IPS-NIHi11 (cell line): ENCODE measurements at places on chromosomes 1 and 21.

- DNase-seq: no peak
These were observed 213.1 kb upstream of the USP24 start for GRCh38 chr1:55428231-55428630.

GRCh38 chr1:40763742-40764532 is 19.6 kb upstream of the KCNQ4 start:
- no peak for DNase-seq

DNA sequence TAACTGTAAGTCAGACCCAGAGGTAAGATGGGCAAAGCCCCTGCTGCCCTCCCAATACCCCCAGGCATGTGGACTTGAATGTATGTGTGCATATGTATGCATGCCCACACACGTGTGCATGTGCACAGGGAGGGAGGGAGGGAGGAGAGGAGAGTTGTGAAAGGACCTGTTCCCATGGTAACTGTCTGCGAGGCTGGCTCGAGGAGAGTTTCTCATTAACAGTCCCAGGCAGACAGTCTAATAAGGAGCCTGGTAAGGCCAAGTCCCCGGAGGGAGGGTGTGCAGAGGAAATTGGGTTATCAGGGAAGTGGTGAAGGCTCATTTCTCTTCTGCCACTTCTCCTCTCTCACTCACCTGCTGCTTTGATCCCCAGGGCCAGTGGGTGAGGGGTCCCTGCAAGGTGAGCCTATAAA is 74.9 kb downstream of the NFASC start:
- no peak for DNase-seq

DNA sequence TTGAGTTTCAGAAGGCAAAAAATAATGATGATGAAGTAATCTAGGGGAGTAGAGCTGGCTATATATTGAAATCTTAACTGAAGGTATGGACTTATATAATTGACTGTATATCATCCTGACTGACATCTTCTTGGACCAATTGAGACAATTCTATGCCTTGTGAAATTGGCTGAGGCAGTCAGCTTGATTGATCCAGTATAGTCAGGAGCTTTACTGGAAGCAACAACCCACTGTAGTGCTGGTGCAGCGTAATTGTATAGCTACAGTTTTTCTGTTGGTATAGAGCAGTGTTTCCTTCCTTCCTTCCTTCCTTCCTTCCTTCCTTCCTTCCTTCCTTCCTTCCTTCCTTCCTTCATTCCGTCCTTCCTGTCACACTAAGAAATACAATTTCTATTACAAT is 268.0 kb downstream of the NUF2 start:
- DNase-seq: no peak

GRCh38 chr1:67853704-67854103 is 20.4 kb upstream of the GNG12 start:
- peak; percentile 85 for DNase-seq

DNA sequence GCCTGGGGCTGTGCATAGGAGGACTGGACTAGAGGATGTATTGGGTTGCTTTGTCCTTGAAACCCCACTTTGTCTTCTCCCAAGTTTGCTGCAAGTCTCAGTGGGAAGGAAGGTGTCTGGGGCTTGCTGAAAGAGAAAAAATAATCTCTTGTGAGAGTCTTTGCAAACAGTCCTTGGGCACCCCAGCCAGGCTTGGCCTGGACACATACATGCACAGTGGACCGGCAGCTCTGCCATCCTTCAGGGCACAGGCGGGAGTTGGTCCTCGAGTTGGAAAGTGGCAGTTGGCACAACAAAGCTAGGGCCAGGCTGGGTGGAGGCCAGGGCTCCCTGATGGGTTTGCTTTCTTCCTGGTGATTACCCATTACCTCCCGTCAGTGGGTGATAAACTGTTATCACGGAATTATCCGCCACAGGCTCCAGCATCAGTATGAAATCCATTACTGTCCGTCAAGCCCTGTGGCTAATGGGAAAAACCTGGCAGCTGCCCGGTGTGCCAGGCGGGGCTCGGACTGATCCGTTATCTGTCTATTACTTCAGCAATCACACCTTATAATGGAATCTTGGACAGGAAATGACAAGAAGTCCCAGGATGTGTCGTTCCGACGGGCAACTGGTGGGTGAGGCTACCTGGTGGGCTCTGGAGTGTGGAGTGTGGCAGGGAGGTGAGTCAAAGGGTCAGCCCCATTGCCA is 265.7 kb downstream of the GRIK3 start:
- DNase-seq: no peak

DNA sequence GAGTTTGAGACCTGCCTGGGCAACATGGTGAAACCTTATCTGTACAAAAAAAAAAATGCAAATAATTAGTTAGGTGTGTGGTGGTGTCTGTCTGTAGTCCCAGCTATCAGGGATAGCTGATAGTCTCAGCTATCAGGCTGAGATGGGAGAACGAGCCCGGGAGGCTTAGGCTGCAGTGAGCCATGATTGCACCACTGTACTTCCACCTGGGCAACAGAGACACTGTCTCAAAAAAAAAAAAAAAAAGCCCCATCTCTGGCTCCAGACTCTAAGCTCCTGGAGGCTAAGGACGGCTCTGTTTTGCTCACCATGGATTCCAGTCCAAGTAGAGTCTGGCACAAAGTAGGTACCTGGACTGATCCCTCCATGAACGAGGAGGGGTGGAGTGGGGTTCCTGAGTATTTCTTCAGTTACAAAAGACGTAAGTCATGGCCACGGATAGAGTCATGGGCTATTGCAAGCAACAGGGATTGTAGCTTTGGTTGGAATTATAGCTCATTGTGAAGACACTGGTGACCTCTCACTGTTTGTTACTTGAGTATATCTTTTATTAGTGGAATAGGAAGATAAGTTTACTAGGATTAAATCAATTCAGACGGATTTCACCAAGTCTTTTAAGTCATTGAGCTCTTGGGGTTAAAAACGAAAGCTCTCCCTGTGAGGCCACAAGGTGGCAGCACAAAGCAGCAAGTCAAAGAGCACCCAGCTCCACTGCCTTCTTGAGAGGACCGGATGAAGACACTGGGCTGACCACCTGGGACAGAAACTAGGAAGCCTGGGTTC is 35.6 kb upstream of the TMEM61 start:
- peak; percentile 85 for DNase-seq

DNA sequence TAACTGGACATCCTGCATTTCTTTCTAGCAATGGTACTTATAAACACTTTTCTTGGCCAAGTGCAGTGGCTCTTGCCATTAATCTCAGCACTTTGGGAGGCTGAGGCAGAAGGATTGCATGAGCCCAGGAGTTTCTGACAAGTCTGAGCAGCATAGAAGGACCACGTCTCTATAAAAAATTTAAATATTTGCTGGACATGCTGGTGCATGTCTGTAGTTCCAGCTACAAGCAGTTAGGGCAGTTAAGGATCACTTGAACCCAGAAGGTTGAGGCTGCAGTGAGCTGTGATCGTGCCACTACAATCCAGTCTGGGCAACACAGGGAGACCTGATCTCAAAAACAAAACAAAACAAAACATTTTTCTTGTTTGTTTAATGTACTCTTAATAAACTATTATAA is 434.0 kb downstream of the PLA2G4A start:
- no peak for DNase-seq

DNA sequence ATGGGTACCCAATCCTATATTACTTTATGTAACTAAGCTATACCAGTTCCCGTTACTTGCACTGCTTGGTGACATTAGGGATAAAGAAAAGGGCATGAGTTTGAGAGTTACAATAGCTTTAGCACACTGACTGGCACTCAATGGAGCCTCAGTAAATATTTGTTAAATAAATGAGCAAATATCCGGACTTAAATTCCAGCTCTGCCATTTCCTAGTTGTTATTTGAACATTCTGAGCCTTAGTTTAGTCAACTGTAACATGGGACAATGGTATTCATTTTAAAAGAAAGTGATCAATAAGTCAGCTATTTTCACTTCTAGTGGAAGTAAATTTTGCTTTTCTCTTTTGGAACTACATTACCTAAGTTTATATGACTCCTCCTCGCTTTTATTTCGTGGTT is 198.7 kb downstream of the ZC3H11B start:
- DNase-seq: no peak

DNA sequence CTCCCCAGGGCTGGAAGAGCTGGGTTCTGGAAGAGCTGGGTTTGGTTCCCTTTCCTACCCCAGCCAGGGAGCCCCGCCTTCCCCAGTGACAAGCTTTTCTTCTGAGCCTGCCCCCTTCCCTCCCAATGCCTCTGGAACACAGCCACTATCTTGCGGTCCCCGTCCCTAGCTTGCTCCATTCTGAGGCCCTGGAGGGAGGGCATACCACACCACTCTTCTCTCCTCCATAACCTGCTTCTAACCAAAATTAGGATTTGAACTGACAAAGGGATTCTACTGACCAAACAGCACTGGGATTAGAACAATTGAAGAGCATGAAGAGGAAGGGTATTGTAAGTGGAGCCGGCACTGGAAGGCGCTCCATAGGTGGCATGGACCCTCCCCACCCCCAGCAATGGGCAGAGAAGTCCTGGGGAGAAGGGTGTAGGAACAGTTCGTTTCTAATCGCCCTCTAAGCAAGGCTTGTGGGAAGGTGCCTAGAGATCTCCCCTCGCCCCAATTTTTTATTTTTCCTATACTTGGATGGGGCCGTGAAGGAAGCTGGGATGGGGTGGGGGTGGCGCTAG is 690 bp downstream of the C1orf216 start:
- DNase-seq: peak; percentile 59

- DNase-seq: no peak
These were observed 762.6 kb downstream of the MRPL39 start for GRCh38 chr21:24844671-24845070.

DNA sequence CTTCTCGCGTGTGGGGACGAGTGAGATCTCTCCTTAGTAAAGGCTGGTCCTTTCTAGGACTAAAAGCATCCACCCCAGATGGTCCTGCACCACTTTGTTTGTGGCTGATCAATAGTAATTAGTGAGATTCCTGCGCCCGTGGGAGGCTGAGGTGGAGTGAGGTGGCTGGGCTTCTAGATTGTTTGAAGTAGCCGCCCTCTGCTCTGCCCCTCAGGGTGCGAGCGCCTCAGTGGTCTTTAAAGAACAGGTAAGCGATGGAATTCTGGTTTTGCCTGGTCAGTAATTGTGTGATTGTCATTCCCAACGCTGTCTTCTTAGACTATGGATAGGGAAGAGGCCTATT is 20.7 kb downstream of the PEX14 start:
- no peak for DNase-seq

DNA sequence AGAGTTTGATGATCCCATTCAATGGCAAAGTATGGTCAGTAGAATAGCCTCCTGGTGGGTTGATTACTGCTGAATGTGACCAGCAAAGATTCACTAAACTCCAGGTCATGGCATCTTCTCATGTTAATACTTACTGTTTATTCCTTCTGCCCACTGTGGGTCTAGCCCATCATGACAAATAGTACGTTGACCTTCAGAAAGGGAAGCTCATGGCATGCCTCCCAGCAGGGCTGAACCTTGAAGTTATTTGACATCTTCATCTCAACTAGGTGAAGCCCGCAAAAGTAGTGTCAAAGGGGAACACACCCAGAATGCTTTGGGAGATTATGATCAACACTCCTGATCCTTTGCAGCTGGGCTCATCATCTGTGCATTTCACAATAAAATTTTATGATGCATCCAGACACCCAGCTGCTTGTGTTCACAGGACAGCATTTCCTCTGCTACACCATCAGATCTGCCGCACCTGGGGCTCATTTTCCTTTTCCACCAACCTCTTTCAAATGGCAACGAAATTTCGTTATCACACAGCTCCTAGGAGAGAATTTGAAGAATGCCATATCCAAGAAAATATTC is 49.6 kb downstream of the HLX start:
- no peak for DNase-seq

GRCh38 chr21:41166884-41167283 is 1.1 kb upstream of the BACE2 start:
- no peak for DNase-seq

GRCh38 chr1:173128742-173129141 is 78.0 kb upstream of the TNFSF18 start:
- no peak for DNase-seq

- no peak for DNase-seq
These were observed 121.2 kb downstream of the EPHB2 start for GRCh38 chr1:22831729-22832413.

- DNase-seq: no peak
These were observed 16.2 kb upstream of the GPR157 start for GRCh38 chr1:9145021-9145668.

GRCh38 chr1:226586116-226586515 is 37.6 kb downstream of the STUM start:
- DNase-seq: no peak

DNA sequence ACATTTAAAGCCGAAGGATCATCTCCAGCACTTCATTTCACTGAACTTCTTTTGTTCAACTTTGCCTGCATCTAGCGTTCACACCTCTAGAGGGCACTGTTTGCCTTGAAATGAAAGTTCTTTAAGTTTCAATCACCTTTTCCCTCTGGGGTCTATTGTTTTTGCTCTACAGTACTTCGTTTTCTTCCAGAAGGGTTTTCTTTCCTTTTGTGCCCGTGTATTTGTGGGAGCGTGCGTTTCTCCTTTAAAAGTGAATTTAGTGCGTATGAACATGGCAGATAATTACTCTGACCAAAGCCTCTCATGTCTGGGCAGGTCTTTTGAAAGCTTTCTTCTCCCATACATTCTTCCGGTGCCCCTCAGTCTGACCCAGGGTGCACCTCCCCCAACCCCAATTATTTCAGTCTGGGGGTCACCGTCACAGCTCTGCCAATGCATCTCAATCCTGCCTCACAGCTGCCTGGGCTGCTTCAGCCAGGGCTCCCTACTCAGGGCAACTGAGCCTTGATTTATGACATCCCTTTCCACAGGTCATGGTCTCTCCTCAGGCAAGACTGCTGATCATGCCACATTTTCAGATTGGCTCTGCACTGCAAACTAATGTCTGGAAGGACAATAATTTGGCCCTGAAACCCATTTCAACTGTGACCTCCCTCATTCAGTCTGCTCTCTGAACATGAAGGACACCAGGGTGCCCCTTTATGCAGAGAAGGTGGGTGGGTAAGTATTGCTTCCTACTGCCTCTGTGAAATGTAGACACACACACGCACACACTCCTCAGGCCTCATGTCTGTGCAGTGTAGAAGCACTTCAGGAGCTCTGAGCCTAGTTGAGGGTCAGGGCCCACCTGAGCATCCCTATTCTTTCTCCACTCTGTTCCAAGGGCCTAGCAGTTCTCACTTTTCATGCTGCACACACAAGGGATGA is 88.6 kb downstream of the NUF2 start:
- DNase-seq: peak; percentile 53
